ENCODE measurements at places on chromosomes 12 and 14.

GRCh38 chr14:61484826-61485584 is 163.6 kb downstream of the PRKCH start:
- DNase-seq: no peak

- DNase-seq: no peak
Observed at GRCh38 chr12:47802312-47802711, 17.4 kb downstream of the HDAC7 start.

- DNase-seq: no peak
Observed at GRCh38 chr12:132443091-132443490, 46.9 kb upstream of the FBRSL1 start.

GRCh38 chr12:53803194-53803593 is 51.4 kb upstream of the CISTR start:
- no peak for DNase-seq
